Colonic mucosa (tissue), 4 donors: ENCODE measurements at places on chromosomes 4 and X. TPM values are rescaled to one million over a fixed set of nuclear protein-coding genes. Genes with fewer than 3 reads are reported as not detected.

DNA sequence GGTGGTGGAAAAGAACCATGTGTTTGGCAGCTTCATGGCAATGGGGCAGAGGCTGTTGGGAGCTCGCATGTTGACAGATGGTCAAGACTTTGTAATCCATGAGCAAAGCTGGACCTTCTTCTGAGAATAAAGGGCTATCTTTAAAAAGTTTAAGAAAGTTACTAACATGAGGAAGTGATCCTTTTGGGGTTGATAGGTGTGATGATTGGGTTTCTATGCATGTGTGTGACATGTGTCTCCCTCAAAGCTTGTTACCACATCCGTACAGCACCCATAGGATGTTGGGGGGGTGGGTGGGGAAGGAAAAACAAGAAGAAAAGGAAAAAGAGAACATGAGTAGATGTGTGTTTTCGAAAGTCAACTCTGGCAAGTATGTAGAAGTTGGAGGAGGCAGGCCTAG, 123.0 kb upstream of the TLR3 start:
- no peak for DNase-seq

DNA sequence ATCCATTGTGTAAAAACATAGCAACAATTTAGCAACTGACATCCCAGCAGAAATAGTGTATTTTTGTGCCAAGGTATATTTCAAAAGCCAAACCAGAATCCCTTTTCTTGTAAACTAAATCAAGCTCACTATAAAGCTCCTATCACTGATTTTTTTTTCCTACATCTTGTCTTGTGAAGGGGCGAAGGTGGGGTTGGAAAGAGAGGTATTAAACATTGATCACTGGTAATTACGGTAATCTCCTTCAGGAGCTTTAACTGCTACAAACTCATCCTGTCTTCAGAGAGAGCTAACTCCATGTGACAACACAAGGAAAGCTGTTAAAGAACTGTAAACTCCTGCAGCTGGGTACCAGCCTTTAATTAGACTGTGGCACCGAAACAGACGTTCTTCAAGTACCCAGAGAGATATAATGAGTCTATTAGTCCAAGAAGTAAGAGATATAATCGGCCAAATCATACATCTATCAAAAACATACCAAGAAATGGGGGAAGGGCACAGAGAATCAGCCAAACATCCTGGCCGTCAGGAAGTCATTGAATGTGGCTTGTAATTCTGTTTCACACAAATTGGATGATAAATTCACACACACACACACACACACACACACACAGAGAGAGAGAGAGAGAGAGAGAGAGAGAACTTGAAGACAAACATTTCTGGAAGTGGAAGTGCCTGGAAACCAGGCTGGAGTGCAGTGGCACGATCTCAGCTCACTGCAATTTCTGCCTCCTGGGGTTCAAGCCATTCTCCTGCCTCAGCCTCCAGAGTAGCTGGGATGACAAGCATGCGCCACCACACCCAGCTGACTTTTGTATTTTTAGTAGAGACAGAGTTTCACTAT, 111.9 kb upstream of the PPARGC1A start:
- no peak for DNase-seq

GRCh38 chr4:83388313-83388676, 53.6 kb upstream of the HPSE start:
- no peak for DNase-seq

The SYTL4 gene
- 30.7 TPM for total RNA-seq

The TBC1D9 gene
- total RNA-seq = 6.8 TPM
